Amniotic stem cell (primary cell): ENCODE measurements at places on chromosomes 16 and 17.
A peak's percentile ranks its signal among the peaks of the same experiment; 100 is the strongest.

DNA sequence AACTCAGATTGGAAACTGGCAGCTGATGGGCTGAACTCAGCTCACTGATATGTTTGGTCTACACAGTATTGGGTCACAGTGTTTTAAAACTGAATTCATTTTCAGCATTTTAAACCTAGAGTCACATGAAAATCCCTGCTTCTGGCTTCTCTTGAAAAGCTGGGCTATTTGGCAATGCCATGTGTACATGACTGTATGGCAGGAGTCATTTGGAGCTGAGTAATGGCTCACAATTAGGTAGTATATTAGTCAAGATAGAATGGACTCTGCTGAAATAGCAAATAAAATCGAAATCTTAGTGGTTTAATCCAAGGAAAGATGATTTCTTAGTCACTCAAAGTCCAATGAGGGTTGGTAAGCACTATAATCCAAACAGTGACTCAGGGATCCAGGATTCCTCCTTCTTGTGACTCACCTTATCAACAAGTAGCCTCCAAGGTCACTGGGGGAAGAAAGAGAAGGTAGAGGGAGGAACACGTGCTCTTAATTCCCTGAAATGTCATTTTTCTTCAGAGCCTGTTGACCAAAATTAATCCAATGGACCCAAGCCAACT lies 13.9 kb upstream of the PMP22 start:
- peak; percentile 35 for DNase-seq

DNA sequence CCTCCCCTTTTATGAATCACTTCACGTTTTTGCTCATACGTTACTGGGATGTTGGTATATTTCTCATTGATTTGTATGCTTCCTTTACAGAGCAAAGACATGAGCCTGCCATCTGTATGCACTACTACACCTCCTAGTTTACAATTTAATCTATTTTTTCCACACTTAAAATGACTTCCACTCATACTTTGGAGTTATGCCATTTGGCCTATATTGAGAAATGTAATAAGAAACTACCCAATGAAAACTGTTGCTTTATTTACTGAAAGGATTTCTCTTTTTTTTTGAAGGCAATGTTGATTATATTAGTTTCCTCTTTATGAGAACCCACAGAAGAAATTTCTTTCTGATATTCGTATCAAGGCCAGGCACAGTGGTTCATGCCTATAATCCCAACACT lies 43.1 kb downstream of the DUSP14 start:
- no peak for DNase-seq

DNA sequence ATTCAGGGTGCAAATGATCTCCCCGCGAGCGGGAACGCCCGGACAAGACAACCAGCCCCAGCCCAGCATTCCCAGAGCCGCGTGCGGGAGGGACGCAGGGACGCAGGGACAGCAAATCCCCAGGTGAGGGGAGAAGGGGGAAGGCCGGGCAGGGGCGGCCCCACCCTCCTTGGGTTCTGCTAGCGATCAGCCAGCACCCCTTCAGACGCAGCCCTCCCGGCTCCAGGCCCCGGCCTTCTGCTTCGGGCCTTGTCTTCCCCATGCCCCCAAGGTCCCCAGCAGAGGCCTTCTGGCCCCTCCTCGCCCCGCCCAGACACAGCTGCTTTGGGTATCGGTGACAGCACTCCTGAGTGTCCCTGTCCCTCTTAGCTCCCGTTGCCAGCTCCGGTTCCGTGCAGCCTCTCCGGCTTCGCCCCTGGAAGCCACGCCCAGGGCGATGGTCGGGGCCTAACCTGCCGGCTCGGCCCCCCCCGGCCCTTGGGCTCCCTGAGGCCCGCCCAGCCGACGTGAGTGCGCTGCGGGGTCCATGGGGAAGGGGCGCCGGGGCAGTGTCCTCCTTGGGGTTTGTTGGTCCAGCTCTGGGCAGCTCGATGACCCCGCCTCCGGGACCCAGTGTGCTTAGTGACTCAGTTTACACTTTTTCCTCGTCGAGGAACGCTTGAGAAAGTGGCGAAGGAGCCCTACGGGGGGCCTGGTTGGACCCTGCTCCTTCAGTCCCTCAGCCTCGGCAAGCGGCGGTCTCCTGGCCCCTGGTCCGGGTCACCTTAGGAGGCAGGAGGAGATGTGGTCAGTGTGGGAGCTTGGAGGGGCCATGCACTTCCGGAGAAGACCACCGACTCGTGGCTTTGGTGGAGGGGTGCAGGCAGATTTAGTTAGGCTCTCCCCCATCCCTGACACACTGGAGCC lies 50.5 kb upstream of the AMZ2 start:
- DNase-seq: no peak

DNA sequence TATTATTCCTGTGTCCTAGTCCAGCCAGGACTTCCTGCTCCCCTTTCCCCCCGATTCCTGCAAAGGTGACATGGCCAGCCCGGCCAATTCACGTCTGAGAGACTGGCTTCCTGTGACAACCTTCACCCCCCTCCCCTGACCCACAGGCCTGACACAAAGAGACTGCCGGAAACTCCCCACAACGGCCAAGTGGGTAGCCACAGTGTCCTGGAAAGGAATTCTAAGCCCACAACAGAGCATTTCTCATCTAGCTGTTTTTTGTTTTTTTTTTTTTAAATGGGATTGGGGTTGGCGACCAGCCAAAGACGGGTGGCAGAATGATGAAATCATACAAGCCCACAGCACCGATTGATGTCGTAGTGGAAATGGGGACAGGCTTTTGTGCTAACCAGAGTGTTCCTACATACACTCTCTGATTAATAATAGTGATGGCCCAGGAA lies 2.8 kb upstream of the XAF1 start:
- DNase-seq: peak; percentile 35

DNA sequence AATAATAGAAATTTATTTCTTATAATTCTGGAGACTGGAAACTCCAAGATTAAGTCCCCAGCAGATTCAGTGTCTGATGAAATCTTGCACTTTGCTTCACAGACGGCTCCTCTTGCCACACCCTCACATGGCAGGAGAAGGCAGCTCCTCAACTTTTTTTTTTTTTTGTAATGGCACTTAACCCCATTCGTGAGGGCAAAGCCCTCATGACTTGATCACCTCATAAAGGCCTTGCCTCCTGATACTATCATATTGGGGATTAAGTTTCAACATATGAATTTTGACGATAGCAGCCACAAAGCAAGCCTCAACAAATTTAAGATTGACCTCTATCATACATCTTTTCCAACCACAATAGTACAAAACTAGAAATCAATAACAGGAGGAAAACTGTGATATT lies 42.3 kb upstream of the CDYL2 start:
- no peak for DNase-seq

DNA sequence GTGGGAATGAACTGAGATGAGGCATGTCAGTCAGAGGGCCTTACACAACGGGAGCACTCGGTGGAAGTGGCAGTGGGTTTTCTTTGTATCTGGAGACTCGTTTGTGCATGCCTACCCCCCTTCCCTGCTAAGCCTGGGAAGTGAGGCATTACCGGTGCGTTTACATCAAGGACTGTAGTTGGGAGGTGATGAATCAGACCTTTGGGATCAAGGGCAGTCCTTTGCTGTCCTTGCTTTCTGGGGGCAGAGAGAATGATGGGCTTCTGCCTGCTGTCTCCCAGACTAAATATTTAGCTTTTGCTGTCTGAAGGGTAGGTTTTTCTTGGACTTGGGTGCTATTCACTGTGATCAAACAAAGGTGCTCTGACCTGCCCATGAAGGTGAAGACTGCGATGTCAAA lies 83.0 kb downstream of the WWP2 start:
- no peak for DNase-seq
